Activated CD4-positive, alpha-beta T cell treated with anti-CD3 and anti-CD28 coated beads, Interleukin-2, amount 50 U/mL, for 4 hours (primary cell): ENCODE measurements at places on chromosomes 11 and 22.

DNA sequence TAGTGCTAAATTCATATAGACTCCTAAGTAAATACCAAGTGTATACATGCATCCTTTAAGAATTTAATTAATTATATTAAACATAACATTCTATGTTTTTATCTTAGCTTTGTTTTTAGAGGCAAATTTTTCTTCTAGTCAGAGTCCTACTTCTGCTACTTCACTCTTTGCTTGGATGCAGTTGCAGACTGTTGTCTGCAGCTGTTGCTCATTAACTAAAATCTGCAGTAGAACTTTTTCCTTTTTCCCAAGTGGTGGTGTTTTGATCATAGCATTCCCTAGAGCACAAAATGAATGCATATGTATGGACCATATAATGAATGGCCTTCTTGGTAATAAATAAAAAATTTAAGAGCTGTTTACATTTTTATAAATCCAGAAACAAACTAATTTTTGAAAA lies 198.3 kb downstream of the CASP12 start:
- no peak for DNase-seq

- no peak for DNase-seq
Observed at GRCh38 chr11:11910541-11910940, 68.8 kb downstream of the USP47 start.

- DNase-seq = no peak
Observed at GRCh38 chr11:69074375-69075140, 25.8 kb downstream of the TPCN2 start.

DNA sequence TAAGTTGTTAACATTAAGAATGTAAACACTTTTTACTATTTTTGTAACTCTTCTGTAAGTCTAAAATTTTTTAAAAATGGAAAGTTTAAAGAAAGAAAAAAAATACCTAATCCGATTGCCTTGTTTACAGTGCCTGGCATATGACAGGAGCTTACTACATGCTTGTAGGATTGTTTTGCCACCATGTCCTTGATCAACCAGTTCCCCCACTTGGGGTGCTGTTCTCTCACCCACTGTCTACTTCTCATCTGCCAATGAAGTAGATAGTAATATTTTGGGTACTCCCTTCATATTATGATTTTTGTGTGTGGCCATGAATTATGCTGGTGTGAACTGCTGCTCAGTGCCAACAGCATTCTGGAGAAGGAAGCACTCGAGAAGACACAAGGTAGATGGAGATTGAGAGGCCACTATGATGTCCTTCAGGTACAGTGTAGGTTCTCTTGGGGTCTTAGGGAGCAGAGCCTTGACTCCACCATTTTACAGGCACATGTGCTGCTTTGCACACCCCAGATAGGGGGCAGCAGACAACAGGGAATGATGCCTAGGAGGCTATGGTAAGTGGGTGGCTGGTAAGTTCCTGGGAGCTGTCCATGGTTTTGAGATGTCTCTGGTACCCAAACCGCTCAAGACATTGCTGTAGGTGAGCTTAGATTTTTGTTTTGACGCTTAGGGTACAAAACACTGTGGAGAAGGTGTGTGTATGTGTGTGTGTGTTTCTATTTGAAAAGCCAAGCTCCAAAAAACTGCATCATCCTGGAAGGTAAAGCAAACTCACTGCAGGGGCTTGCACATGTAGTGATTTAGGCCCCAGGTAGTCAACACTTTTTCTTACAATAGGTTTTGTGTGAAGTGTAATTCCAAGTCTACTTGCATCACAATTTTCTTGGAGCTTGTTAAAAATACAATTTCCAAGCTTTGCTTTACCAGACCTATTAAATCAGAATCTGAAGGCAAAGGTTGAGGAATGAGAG lies 494.5 kb upstream of the LARGE1 start:
- no peak for DNase-seq
